ENCODE measurements at places on chromosomes 12 and 14. TPM values are rescaled to one million over a fixed set of nuclear protein-coding genes. Genes with fewer than 3 reads are reported as not detected.
A peak's percentile ranks its signal among the peaks of the same experiment; 100 is the strongest.

AMN gene
- 2.5 TPM for total RNA-seq

KRT3 gene
- not detected for total RNA-seq

EGLN3 gene
- total RNA-seq: 12.8 TPM

CIROP gene
- total RNA-seq: not detected

SLC39A5 gene
- not detected for total RNA-seq

ASCL1 gene
- total RNA-seq: not detected

KRT83 gene
- total RNA-seq: not detected

HCFC2 gene
- 12.7 TPM for total RNA-seq

GPRC5A gene
- not detected for total RNA-seq

GRCh38 chr12:26749781-26750180 is 83.2 kb downstream of the ITPR2 start:
- no peak for DNase-seq

DNA sequence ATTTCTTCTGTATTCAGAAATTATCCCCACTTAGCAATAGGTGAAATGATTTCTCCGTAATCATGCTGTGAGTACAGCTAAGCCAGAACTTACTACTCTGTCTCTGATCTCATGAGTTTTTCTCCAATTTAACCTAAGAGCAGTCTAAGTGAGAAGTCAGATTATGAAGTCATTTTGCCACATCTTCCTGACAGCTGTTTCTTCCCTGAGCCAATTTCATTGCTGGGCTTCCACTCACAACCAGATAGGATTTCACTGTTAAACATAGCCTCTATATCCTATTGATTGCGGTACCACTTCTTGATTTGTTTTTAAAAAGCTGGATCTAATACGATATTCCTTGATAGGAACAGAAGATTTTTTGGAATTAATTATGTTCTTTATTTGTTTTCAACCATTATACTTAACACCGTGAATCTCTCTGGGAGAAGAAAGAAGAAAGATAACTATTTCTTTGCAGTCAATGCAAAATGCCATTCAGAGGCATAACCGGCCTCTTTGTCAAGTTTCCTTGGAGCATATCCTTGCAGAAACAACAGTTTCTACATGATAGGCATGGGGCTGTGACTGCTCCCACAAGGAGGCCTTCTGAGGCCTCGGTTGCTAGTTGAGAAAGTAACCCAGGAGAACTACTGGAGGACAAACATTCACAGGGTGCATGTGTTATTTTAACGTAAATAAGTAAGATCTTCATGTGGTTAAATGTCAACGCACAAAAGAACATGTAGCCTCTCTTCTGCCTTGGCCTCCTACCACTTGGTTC is 212.2 kb downstream of the NPAS3 start:
- DNase-seq: no peak

DNA sequence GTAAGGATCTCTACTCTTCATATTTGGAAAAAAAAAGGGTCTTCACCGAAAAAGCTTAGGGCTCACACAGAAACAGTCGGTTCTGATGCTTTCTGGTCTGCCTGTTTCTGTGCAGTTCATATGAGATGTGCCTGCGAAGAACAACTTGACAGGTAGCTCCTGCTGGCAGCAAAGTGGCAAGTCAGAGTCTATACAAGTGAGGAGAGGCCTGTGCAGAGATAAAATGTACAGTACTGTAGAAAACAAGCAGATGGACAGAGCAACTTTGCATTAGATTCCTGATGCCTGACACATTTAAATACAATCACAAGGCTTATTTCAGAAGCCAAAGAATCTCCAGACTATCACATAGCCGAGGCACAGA is 936.0 kb downstream of the DIO2 start:
- no peak for DNase-seq

GRCh38 chr14:38000340-38000739 is 207.4 kb upstream of the SSTR1 start:
- DNase-seq: no peak

DNA sequence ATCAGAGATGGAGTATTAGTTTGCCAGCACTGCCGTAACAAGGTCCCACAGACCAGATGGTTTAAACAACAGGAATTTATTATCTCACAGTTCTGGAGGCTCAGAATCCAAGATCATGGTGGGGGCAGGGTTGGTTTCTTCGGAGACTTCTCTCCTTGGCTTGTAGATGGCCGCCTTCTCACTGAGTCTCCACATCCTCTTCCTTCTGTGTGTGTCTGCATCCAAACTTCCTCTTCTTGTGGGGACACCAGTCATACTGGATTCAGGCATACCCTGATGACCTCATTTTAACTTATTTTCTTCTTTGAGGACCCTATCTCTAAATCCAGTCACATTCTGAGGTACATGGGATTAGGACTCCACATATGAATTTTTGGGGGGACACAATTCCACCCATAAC is 455.5 kb downstream of the RGS6 start:
- no peak for DNase-seq

GRCh38 chr12:42332301-42333285 is 6.6 kb downstream of the PPHLN1 start:
- no peak for DNase-seq

DNA sequence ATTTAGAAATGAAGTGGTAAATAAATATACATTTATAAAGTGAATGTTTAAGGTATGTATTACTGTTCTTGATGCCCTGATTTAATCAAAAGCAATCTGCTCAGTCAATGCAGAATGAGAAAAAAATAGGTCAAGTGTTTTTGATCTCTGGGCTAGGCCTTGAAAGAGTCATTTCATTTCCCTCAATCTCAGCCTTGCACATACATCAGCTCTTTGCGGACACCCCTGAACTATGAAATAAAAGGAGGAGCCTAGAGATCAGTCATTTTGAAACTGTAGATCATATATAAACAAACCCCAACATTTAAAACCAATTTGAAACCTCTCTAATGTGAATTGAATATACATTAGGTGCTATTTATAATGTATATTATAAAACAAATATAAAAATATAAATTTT is 42.5 kb downstream of the ATG2B start:
- no peak for DNase-seq

DNA sequence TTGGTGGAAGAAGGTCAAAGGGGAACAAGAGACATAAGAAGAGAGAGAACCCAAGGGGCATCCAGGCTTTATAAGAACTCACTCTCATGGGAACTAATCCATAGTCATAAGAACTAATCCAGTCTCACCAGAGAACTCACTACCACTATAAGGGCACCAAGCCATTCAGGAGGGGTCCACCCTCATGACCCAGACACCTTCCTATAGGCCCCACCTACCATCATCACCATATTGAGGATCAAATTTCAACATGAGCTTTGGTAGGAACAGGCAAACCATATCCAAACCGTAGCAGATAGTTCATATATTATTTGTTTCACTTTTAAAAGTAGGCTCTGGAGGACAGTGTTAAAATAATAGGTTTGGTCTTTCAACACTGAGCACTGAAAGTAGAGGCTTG is 350.1 kb downstream of the TMTC2 start:
- DNase-seq: no peak

DNA sequence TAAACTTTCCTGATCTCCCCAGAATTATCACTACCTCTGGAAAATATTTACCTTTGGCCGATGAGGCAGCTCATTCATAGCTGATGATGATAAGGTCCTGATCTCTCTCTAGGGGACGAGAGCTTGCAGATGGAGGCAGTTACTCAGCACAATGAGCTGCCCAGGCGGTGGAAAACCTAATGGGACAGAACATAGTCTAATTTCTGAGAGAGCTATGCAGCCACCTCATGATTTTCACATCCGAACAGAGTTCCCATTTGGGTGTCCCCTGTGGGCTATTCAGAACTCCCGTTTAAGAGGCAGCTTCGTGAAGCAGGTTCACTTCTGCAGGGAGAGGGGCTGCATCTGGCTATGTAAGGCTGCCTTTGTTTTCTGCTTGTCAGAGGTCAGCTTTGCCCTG is 724.6 kb upstream of the TMEM132C start:
- no peak for DNase-seq

DNA sequence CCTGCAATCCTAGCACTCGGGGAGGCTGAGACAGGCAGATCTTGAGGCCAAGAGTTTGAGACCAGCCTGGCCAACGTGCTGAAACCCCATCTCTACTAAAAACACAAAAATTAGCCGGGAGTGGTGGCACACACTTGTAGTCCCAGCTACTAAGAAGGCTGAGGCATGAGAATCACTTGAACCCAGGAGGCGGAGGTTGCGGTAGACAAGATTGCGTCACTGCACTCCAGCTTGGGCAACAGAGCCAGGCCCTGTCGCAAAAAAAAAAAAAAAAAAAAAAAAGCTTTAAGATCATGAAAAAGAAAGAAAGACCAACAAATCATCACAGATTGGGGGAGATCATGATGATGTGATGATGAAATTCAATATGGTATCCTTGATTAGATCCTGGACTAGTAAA is 30.6 kb downstream of the WDR89 start:
- no peak for DNase-seq

GRCh38 chr12:116637589-116638150 is 78.5 kb downstream of the MAP1LC3B2 start:
- DNase-seq: no peak

DNA sequence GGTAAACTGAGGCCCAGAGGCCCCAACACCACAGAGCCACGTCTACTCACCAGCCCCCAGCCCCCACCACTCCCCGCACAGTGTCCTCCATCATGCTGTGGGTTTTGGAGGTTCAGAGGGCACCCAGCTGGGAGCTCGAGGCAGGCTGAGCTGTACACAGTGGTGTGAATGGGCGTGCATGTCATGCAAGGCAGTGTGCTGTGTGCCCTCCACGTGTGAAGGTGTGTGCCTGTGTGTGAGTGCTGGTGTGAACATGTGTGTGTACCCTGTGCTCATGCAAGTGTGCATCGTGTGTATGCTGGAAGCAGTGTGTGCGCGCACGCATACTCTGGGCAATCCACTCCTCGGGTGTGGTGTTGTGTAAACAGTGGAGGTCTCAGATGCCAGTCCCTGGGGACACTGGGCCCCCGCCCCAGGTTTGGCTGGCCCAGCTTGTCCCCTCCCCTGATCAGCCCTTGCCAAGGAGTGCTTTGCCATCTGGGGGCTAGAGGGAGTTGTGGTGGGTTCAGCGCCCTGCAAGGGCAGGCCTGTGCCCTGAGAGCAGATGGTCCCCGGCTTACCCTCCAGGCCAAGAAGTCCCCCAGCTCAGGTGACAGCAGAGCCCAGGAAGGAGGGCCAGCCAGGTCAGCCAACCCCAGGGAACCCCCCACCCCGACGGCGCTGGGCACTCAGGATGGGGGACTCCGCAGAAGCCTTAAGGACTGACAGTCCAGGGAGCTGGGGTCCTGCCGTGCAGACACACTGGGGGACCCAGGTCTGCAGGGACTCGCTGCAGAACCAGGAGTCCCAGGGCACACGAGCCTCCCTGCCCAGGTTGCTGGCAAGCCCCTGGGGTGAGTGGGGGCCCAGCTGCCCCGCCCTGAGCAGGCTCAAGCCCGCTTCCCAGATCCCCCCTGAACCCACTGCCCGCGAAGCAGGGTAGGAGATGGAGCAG is 23.8 kb upstream of the GPR132 start:
- peak; percentile 36 for DNase-seq

DNA sequence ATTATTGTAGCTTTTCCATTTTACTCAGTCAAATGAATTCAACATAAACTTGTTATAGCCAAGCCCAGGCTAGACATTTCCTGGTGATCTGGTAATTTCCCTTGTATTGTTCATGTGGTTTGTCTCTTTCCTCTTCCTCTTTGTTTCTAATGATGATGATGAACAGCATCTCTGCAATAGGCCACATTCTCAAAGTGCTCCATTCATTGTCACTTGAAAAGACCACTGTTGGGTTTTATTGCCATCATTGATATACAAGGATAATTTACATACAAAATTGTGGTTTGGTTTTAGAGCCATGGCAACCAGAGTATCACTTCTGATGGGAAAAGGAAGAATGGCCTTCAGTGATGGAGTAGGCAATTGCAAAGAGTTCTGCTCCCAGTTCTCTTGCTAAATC is 379.3 kb downstream of the RGS6 start:
- DNase-seq: no peak

DNA sequence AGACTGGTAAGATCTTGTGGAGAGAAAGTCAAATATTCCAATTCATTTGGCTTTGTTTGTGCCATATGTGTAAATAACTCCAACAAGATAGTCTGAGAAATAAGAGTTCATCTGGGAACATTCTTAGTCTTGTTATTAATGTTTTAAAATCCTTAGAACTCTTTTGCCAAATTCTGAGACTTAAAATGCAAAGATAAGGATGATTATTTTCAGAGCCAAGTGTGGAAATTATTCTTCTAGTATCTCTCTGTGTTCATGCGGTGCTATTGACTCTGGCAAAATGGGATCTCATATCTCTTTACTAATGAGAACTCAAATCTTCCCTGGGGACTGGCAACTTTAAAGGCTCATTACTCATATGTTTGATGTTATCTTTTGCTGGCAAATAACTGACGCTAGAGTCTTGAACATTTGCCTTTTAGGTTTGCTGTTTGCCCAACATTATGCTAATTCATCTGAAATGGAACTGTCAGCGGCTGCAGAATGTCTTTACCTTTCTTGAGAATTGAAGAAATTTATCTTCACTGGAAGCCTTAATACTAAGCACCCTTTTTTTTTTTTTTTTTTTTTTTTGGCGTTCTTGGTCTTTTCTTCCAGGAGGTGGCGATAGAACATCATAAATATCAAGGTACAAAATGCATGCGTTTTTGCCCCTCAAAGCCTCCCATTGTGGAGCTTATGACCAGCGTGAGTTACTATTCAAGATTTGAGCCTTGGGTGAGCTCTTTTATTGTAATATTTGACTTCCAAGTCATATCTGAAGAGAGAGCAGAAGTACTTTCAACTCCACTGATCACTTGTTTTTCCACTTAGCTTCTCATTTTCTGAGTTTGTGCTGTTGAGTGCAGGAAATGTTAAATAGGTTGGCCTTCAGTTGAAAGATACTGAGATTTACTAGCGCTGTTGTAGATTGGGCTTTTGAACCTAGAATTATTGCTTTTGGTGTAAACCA is 86.5 kb downstream of the CAND1 start:
- DNase-seq: no peak

DNA sequence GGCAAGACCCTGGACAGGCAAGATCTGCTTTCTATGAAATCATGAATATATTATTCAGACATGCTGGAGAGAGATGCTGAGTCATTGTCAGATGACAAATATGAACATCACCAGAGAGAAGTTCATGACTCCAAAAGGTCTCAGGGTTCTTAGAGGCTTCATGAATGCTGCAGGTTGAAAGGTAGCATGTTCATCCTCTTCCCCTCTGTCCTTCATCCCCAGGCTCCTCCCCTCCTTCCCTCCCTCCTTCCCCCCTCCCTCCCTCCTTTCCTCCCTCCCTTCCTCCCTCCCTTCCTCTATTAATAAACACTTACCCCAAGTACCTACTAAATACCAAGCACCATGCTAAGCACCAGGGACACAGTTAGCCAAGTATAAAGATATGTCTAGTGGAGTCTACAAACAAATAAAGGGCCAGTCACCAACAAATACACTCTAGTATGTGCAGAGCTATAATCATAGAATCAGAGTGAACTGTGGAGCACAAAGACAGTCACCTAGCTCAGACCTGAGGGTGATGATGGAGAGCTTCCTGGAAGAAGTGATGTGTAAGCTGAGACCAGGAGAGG is 46.2 kb downstream of the RPH3A start:
- DNase-seq: no peak

- DNase-seq: no peak
Measured at GRCh38 chr12:1256991-1257390, 266.0 kb downstream of the ERC1 start.

- DNase-seq: no peak
Measured at GRCh38 chr12:97537501-97537900, 74.9 kb downstream of the RMST start.
